Dermis microvascular lymphatic vessel endothelial cell (primary cell): ENCODE measurements at places on chromosomes 6 and 20.

- no peak for DNase-seq
Observed at GRCh38 chr20:38161412-38161774, 3.7 kb downstream of the TGM2 start.

DNA sequence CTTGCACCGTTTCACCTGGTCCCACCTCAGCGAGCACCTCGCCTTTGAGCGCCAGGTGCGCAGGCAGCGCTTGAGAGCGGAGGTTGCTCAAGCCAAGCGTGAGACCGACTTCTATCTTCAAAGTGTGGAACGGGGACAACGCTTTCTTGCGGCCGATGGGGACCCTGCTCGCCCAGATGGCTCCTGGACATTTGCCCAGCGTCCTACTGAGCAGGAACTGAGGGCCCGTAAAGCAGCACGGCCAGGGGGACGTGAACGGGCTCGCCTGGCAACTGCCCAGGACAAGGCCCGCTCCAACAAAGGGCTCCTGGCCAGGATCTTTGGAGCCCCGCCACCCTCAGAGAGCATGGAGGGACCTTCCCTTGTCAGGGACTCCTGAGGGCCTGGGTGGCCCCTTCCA, 1.5 kb downstream of the ABT1 start:
- no peak for DNase-seq

DNA sequence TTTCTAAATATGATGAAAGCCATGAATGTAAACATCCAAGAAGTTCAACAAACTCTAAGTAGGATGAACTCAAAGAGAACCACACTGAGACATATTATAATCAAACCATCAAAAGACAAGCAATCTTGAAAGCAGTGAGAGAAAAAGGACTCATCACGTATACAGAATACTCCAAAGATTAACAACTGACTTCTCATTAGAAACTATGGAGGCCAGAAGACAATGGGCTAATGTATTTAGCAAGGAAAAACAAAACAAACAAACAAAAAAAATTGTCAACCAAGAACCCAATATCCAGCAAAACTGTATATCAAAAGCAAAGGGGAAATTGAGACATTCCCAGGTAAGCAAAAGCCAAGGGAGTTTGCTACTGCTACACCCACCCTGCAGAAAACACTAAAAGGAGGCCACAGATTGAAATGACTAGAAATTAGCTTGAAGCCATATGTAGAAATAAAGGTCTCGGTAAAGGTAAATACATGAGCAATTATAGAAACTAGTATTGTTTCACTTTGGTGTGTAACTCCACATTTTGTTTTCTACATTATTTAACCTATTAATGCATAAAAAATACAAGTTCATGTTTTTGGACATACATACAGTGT, 301.1 kb upstream of the QKI start:
- no peak for DNase-seq

GRCh38 chr6:102154176-102154575, 760.7 kb downstream of the GRIK2 start:
- DNase-seq: no peak

- DNase-seq: no peak
Observed at GRCh38 chr6:40933864-40934263, 105.2 kb downstream of the UNC5CL start.

DNA sequence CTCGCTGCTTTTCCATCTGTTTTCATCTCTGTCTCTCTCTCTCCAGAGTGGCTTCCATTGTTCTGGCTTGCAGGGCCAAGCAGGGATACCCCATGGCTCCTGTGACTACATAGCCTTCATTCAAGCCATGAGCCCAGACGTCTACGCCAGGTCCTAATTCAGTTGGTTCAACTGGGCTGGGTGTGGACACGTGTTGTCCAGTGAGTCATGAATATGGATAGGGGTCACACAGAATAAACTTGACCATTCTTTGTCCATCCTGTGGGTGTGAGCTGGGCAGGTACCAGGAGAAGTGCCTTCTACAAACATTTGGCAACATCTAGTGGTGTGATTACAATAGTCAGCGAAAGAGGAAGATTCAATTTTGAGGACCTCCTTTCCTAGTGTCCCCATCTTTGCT, 96.9 kb upstream of the ARMC2 start:
- DNase-seq: no peak

GRCh38 chr6:7153789-7154188, 46.0 kb downstream of the RREB1 start:
- no peak for DNase-seq

- DNase-seq: no peak
Observed at GRCh38 chr6:111759836-111760785, 113.1 kb downstream of the FYN start.

DNA sequence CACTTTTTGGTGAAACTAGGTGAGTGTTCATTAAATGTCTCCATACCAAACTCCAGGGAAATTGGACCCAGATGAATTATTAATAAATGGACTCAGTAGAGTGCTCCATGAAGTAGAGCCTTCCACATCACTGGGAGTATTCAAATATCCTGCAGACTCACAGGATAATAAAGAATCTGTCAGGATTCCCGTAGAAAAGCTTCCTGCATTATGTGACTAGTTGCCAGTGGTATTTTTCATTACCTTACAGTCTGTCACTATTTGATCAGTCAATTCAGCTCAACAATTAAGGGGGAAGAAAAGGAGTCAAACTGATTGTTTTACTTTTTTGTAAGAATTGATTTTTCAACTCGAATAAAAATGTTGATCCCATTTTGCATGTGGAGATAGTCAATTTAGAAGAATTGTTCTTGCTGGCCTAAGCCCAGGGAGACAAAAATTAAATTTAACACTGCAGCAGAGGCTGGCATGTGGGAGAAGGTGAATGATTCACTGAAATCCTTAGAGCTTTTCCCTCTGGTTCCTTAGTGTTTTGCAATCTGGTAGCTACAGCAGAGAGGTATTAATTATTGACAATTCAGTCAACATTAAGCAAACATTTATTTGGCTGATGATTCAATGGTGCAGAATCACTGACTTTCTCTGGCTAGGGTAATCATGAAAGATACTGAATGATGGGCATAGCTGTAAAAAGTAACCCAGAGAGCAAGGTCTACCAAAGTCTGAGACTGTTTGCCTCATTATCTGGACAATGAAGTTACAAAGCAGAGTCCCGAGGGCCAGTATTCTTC, 442.4 kb downstream of the CD83 start:
- DNase-seq: no peak

DNA sequence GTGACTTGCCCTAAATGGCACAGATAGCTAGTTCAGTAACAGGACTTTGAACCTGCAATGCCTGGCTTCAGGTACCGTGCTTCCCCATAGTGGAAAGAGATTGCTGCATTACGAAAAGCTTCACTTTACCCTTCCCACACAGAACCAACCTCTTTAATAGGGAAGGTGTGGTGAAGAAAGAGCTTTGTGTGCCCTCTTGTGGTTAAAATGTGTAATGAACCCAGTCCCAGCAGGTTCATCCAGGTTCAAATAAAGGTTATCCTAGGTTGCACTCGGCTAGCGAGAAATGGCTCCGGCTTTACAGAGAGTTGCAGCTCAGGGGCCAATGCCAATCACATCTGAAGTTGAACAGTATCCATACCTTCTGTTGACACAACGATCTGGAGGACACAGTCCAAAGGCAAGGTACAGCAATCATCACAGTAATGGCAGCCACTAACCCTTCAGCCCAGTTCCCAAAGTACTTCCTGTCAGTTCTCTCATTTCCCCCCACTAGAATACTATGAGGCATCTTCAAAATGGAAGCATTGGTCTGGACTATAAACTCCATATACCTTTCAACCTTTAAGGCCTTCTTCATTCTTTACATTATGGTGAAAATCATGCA, 3.0 kb downstream of the DEFB115 start:
- no peak for DNase-seq

DNA sequence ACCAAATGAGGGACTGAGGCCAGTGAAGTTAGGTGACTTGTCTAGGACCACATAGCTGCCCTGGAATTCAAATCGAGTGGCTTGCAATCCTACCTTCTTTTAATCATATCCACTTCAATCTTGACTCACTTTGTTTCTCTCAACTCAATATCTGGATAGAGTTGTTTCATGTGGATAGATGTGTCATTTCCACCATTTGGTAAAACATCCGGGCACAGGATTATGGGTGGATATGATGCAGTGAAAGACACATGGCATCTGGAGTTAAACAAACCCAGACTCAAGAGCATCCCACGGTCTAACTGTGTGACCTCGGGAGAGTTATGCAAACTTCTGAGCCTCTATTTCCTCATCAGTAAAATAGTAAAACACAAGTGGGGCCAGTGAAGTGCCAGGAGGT, 103.6 kb upstream of the CNKSR3 start:
- DNase-seq: peak; percentile 91

DNA sequence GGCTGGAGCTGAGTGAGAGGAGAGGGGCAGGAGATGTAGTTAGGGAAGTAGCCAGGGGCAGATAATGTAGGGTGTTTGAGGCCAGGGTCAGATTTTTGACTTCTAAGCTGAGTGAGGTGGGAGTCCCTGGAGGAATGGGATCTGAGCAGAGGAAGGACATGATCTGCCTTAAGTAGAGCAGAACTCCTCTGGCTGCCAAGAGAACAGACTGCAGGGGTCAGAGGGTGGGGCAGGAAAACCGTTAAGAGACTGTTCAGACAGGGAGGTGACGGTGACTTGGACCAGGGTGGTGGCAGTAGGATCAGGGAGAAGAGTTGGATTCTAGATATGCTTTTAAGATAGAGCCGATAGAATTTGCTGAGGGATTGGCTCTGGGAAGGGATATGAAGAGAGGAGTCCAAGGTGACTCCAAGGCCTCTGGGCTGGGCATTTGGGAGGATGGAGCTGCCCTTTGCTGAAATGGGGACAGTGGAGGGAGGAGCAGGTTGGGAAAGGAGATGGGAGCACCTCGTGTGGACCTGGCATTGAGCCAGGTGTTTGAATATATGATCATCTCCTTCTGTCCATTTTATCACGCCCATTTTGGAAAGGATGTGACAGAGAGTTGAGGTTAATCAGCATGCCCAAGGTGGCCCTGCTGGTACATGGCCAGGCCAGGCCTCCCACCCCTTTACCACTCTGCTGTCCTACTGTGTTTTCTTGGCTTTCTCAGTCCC, 18.8 kb downstream of the EYA2 start:
- DNase-seq: no peak

DNA sequence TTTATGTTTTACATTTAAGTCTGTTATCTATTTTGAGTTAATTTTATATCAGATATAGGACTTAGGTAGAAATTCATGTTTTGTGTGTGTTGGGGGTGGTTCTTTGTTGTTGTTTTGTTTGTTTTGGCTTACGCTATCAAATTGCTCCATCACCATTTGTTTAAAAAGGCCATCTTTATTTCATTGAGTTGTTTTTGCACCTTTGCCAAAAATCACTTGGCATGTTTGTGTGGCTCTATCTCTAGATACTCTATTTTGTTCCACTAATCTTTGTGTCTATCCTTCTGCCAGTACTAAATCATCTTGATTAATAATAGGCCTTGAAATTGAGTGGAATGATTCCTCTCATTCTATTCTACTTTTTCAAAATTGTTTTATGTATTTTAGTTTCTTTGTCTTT, 7.4 kb downstream of the CYP39A1 start:
- DNase-seq: no peak

DNA sequence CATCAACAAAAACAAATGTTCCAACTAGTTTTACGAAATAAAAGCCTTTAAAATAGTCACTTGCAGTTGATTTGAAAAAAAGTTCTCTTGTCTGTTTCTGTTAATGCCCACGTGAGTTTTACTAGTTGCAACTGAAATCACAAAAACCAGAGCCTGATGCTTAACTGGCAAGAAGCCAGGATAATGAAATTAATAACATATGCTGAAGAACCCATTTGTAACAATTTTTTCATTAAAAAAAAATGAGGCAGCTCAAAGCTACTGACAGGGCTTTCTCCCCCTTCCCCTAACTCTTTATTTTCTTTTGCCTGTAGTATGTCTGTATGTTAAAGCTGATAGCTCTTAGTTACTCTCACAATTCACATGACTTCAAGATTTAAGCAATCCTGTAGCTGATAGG, 132.7 kb upstream of the EYA4 start:
- DNase-seq: no peak
